ENCODE measurements at places on chromosomes 2 and 18. TPM values are rescaled to one million over a fixed set of nuclear protein-coding genes. Genes with fewer than 3 reads are reported as not detected.

The FIGN gene
- 1.3 TPM for total RNA-seq

The MYCN gene
- 2.1 TPM for total RNA-seq

The TXNDC2 gene
- 0.22 TPM for total RNA-seq

The DYSF gene
- total RNA-seq = 0.43 TPM

The HOXD10 gene
- total RNA-seq = 0.66 TPM

The IL37 gene
- not detected for total RNA-seq

The TMEM169 gene
- total RNA-seq = 0.14 TPM
